ENCODE measurements at places on chromosomes 11 and 22.

- peak; percentile 8 for DNase-seq
Observed at GRCh38 chr11:79059141-79059540, 381.7 kb downstream of the TENM4 start.

DNA sequence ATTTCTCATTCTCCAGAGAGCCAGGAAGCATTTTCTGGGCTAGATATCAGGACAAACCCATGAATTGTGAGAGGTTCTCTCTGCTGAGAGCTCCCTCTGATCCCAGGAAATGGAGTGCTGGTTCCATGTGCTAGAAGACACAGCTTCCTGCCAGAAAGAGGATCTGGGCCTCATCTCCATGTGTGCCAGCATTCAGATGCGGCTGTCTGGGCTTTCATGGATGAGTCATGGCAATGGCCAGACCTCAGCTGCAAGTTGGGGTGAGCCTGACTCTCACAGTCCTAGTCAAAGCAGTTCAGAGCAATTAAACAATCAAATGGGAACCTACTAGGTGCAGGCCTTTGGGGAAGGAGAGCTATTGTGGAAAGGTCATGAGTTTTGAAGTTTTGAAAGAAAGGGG is 82.3 kb upstream of the EED start:
- DNase-seq: peak; percentile 92

GRCh38 chr11:34468209-34468841 is 29.6 kb downstream of the CAT start:
- DNase-seq: peak; percentile 22

GRCh38 chr11:48242501-48242900 is 2.4 kb upstream of the OR4X2 start:
- DNase-seq: no peak

DNA sequence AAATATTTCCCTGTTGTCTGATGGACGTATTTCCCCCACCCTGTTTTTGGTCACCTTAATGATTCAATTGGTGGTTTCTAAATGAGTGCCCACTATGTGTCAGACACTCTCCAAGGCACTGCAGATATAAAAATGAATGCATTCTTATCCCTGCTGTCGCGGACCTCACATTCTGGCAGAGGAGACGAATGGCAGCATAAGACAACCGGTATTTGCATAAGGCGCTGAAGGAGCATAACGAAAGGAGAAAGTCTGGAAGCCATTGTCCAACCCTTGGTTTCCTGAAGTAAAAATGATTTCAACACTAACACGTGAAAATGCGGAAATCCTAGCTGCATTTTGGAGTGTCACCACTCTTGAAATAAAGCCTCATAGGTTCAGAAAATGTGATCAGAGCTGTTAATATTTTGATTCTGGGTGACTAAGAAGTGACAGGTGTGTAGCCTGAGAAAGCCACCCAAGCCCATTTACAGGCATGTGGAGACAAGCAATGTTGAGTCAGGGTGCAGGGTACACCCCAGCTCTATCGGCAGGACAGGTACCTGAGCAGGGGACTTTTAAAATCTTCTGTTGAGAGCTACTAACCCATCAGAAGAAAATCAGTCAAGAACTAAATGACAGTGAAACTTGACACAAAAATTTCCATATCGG is 10.1 kb upstream of the GAB2 start:
- DNase-seq: no peak

GRCh38 chr11:122101625-122102291 is 14.3 kb downstream of the BLID start:
- peak; percentile 87 for DNase-seq

GRCh38 chr11:115874843-115875242 is 370.6 kb upstream of the CADM1 start:
- no peak for DNase-seq

GRCh38 chr11:22432291-22433093 is 94.3 kb downstream of the SLC17A6 start:
- DNase-seq: no peak

GRCh38 chr22:36781656-36782627 is 6.0 kb upstream of the IFT27 start:
- DNase-seq: peak; percentile 88

GRCh38 chr11:59918480-59918879 is 19.8 kb upstream of the OOSP1 start:
- peak; percentile 61 for DNase-seq

DNA sequence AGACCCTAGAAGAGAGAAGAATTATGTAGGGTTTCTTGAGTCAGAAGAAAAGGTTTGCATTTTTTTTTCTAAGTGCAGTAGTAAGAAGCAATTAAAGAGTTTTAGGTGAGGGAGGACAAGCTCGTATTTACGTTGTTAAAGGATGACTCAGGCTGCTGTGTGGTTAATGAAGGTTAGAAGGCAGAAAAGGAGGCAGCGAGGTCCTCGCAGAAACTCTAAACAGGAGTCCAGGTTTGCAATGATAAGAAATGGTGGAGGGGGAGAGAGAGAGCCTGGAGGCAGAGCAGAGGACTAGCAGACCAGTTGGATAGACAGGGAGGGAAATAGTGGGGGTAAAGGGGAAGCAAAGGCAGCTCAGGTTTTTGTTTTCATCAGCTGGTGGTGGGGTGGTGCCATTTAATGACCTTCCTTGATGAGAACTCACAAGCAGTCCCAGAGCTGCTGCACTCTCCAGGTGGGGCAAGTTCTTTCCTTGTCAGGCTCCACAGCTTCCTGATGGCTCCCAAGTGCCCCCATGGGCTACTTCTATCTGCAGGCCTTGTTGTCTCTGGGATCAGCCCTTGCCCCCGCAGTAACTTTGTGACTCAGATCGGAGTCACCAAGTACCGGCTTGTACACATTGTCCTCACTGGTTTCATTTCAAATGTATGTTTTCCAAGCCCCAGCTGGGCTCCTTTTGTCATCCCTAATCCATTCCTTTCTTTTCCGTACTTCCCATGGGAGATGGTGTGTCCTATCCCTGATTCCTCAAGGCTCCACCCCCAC is 8.3 kb upstream of the INSC start:
- peak; percentile 78 for DNase-seq

GRCh38 chr22:44151676-44152075 is 29.0 kb upstream of the PARVG start:
- DNase-seq: peak; percentile 81

GRCh38 chr11:36265793-36266628 is 23.2 kb downstream of the COMMD9 start:
- DNase-seq: peak; percentile 47

DNA sequence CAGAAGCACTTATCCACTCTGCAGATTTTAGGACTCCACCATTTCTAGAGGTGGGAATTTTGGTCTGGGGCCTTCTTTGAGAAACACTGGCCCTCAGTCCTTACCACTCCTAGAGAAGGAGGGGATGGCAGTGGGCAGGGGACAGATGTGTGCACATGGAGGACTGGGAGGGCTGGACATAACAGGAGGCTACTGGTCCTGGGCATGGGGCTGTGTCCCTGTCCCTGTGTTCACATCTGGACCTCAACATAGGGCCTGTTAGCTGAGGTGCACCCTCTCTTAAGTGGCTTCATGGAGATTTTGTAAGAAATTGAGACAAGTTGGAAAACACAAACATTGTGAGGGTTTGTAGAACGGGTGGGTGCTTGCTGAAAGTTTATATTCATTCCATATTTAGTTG is 103.4 kb downstream of the ATXN10 start:
- DNase-seq: no peak

DNA sequence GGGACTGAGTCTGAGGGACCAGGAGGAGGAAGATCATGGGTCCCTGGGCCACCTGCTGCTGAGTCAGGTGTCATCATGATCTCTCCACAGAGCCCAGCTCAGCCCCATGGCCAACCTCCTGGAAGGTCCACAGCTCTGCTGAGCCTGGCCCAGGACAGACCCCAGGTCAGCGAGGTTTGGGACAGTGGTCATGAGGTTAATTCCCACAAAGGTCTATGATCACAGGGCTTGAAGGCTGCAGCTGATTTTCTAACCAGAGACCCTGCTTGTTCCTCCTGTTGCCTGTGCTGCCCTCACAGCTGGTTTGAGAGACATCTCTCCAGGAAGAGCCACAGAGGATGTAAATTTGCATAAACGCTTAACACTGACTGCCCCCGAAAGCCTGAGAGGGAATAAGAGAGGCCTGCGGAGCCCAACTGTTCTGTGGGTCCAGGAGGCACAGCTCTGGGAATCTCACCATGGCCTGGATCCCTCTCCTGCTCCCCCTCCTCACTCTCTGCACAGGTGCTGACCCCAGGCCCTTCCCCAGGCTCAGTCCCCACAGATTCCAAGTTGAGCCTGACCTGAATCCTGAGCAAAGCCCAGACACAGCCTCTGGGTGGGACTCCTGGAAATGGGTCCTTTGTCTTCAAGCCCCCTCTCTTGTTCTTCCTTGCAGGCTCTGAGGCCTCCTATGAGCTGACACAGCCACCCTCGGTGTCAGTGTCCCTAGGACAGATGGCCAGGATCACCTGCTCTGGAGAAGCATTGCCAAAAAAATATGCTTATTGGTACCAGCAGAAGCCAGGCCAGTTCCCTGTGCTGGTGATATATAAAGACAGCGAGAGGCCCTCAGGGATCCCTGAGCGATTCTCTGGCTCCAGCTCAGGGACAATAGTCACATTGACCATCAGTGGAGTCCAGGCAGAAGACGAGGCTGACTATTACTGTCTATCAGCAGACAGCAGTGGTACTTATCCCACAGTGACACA is 102.8 kb downstream of the GGTLC2 start:
- DNase-seq: no peak

DNA sequence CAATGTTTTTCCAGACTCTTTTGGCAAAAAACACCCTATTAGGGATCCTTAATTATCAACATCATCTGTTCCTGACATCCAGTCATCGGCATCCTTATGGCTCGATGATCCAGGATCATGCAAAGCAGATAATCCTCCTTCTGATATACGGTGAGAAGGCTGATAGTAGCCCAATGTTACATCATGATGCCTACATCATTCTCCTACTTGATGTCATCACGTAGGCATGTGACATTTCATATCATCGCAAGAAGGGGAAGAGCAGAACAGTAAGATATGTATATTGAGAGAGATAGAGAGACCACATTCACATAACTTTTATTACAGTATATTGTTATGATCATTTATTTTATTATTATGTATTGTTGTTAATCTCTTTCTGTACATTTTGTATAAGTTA is 168.6 kb downstream of the ADAMTS15 start:
- DNase-seq: no peak

GRCh38 chr11:70761908-70762337 is 363.6 kb downstream of the CTTN start:
- no peak for DNase-seq

DNA sequence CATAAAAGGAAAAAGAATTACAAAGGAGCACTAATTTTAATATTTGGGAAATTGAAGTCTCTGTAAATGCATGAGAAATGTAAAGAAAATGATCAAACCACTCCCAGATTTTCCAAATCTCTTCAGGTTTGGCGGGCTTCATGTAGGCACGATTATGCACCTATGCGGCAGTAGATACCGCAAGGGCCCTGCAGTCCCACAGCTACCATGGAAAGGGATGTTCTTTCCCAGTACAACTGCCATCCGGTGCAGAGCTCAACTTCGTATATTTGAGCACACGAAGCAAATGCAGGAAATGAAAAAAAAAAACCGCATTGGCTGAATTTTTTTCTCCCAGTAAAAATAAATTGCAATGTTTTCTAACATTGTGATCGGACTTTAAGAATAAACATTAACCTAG is 1.4 kb downstream of the SLC17A6 start:
- no peak for DNase-seq

GRCh38 chr11:70070706-70071105 is 7.4 kb upstream of the ANO1 start:
- no peak for DNase-seq

GRCh38 chr22:26360169-26360885 is 68.7 kb upstream of the ASPHD2 start:
- peak; percentile 82 for DNase-seq

GRCh38 chr22:17717708-17718107 is 56.6 kb downstream of the BID start:
- peak; percentile 53 for DNase-seq

GRCh38 chr11:84923489-84923888 is 703.7 kb downstream of the DLG2 start:
- no peak for DNase-seq

DNA sequence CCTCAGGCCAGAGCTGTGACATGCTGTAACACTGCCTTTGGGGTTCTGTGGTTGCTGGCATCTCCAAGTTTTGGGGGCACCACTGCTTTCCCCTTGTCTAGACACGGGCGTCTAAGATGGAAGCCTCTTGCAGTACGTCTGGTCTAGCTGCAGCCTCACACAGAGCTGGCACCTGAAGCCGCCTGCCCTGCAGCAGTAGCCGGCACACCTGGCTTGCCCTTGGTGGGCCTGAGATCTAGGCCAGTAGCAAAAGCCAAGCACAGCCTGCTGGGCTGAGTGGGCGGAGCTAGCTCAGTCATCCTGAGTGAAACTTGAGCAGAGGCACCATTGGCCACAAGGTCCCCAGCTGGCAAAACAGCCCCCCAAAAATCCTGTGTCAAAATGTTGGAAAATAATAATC is 154.2 kb downstream of the DLG2 start:
- DNase-seq: no peak

GRCh38 chr11:13896175-13896980 is 66.1 kb upstream of the SPON1 start:
- no peak for DNase-seq

DNA sequence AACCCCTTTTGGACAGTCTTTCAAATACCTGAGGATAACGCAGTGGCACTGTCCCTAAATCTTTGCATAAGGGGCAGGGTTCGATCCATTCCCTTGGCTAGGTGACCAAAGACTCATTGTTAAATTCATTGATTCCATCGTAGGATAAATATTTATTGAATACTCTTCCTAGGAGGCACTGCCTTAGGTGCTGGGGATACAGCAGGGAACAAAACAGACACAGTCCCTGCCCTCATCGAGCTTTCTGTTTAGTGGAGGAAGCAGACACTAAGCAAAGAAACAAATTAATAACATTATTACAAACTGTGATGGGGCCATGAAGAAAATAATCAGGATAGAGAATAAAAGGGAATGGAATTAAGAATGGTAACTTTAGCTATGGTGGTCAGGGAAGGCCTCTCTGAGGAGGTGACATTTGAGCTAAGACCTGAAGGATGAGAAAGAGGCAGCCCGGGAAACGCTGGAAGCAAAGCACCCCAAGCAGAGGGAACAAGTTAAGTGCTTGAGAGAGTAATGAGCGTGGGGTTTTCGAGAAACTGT is 689 bp downstream of the B3GAT3 start:
- no peak for DNase-seq

- no peak for DNase-seq
Observed at GRCh38 chr11:17922416-17922788, 90.4 kb downstream of the SERGEF start.

- DNase-seq: no peak
Observed at GRCh38 chr11:90453525-90453924, 230.7 kb upstream of the CHORDC1 start.
